ENCODE measurements at places on chromosomes 11 and 22.
A peak's percentile ranks its signal among the peaks of the same experiment; 100 is the strongest.

GRCh38 chr11:118845369-118845768 lies 38.3 kb upstream of the CXCR5 start:
- no peaks in the 10 kb centered on the region for H3K36me3 ChIP-seq
- no peak for DNase-seq
- H3K27ac ChIP-seq = peak overlapping the region; percentile 68
- H3K4me3 ChIP-seq = no peak overlapping the region
- peaks cover 13% of the 10 kb centered on the region for H3K4me1 ChIP-seq

DNA sequence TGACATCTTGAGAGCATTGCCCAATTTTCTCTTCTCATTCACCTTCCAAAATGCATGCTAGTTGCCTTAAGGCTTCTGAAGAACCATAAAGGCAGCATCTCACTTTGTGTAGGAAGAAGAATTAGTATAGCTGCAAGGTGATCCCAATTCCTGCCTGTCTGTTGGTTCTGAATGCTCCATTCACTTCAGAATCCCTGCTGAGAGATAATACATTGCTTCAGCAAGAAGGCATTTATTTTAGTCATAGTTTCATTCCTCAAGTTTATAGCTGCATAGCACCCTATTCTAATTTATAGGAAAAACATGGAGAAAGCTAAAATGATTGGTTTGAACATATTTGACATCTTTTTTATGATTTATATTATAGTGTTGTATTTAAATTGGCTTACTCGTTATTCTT lies 181.3 kb downstream of the METTL15 start:
- H3K27me3 ChIP-seq = no peaks in the 10 kb centered on the region
- no peak for DNase-seq
- no peak overlapping the region for H3K4me3 ChIP-seq
- no peaks in the 10 kb centered on the region for H3K4me1 ChIP-seq
- H3K36me3 ChIP-seq = no peaks in the 10 kb centered on the region

- no peaks in the 10 kb centered on the region for H3K27me3 ChIP-seq
- DNase-seq = no peak
- no peak overlapping the region for H3K4me3 ChIP-seq
- no peaks in the 10 kb centered on the region for H3K4me1 ChIP-seq
- H3K27ac ChIP-seq = no peak overlapping the region
- peaks cover 7% of the 10 kb centered on the region for H3K36me3 ChIP-seq
Observed at GRCh38 chr22:46183733-46184132, 33.4 kb downstream of the PPARA start.

DNA sequence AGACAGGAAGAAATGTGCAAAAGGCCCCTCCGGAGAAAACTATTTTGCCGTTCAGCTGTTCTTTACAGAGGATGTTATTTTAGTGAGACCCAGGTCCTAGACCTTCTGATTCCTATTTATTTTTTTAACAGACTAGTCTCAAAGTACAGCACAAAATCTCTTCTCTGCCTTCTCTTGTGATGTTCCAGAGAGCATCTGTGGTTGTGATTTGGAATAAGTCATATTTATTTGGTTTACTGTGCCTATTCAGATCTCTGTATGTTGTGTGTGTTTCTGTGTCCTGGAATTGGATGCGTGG lies 20.1 kb downstream of the LHFPL7 start:
- no peak for DNase-seq
- H3K27me3 ChIP-seq = no peaks in the 10 kb centered on the region
- no peaks in the 10 kb centered on the region for H3K4me1 ChIP-seq
- H3K4me3 ChIP-seq = no peak overlapping the region
- H3K27ac ChIP-seq = no peak overlapping the region

GRCh38 chr11:8967184-8967583 lies 2.9 kb upstream of the TMEM9B start:
- peaks cover 32% of the 10 kb centered on the region for H3K4me1 ChIP-seq
- H3K27me3 ChIP-seq = no peaks in the 10 kb centered on the region
- H3K36me3 ChIP-seq = no peaks in the 10 kb centered on the region
- H3K4me3 ChIP-seq = no peak overlapping the region
- no peak for DNase-seq

- no peak overlapping the region for H3K27ac ChIP-seq
- no peak overlapping the region for H3K4me3 ChIP-seq
- H3K4me1 ChIP-seq = peaks cover 3% of the 10 kb centered on the region
- no peak for DNase-seq
- H3K36me3 ChIP-seq = no peaks in the 10 kb centered on the region
Observed at GRCh38 chr11:33906484-33907186, 14.8 kb upstream of the LMO2 start.

DNA sequence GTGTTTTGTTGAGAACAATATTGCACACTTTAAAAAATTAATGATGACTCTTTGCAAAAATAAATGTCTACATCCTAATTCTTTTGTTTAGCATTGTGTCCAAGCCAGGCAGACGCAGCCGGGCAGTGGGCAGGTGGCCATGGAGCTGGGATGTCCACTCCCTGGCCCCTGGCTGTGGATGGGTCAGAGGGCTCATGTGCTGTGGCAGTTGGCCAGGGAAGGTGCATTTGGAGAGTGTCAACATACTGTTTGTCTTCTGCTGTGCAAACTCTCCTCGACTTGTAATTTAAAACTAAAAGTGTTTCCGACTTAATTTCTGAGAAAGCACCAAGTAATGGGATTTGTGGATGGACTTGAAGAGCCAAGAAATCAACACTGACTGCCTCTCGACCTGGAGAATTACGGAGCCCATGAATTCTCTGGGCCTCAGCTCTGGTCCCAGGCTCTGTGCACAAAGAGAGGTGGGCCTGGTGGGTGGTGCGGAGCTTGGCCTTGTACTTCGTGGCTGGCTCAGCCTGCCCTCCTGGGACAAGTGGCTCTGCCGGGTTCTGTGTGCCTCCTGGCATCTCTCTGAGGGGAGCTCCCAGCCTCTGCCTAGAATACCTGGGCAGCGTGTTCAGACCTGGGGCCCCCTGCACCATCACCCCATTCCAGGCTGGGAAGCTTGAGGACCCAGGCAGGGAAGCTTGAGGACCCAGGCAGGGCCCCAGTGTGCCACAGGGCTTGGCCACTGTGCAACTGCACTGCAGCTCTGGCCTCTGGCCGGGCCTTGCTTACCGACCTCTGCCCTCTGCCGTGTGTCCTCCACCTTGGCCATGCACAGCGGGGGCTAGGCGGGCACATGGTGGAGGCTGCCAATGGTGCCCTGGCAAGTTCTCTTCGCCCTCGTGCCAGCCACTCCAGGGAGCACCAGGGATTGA lies 46.4 kb downstream of the RTN4R start:
- H3K4me3 ChIP-seq = no peak overlapping the region
- H3K27ac ChIP-seq = no peak overlapping the region
- peaks cover 15% of the 10 kb centered on the region for H3K4me1 ChIP-seq
- H3K27me3 ChIP-seq = no peaks in the 10 kb centered on the region

GRCh38 chr11:114110952-114111947 lies 51.7 kb downstream of the ZBTB16 start:
- no peaks in the 10 kb centered on the region for H3K27me3 ChIP-seq
- H3K36me3 ChIP-seq = no peaks in the 10 kb centered on the region
- peak overlapping the region; percentile 70 for H3K27ac ChIP-seq
- H3K4me1 ChIP-seq = peaks cover 84% of the 10 kb centered on the region
- no peak overlapping the region for H3K4me3 ChIP-seq
- DNase-seq = no peak

DNA sequence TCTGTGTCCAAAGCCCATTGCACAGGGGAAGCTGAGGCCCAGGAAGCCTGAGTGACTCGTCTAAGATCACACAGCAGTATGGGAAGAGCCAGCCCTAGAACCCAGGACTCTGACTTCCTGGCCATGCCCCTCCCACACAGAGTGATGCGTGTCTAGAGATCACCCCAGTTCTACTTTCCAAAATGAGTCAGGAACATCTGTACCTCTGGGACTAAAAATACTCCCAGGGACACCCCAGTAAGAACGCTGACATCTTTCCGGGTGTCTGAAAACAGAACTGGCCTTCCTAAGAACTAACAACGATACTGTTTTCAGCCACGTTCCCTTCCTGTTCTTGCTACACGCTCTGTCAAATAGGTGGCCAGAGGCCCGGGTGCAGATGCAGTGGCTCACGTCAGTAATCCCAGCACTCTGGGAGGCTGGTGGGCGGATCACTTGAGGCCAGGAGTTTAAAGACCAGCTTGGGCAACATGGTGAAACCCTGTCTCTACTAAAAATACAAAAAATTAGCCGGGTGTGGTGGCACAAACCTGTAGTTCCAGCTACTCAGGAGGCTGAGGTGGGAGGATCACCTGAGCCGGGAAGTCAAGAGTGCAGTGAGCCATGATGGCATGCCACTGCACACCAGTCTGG lies 21.7 kb upstream of the PDGFB start:
- no peaks in the 10 kb centered on the region for H3K27me3 ChIP-seq
- no peak overlapping the region for H3K4me3 ChIP-seq
- no peak for DNase-seq
- H3K27ac ChIP-seq = no peak overlapping the region
- no peaks in the 10 kb centered on the region for H3K4me1 ChIP-seq
- H3K36me3 ChIP-seq = no peaks in the 10 kb centered on the region

Data from esophagus squamous epithelium (tissue), 5 donors.